Neural progenitor cell (in vitro differentiated cells): ENCODE measurements at places on chromosomes 11 and 22.
A peak's percentile ranks its signal among the peaks of the same experiment; 100 is the strongest.

- no peak for DNase-seq
Observed at GRCh38 chr22:35498026-35498800, 42.4 kb upstream of the RASD2 start.

DNA sequence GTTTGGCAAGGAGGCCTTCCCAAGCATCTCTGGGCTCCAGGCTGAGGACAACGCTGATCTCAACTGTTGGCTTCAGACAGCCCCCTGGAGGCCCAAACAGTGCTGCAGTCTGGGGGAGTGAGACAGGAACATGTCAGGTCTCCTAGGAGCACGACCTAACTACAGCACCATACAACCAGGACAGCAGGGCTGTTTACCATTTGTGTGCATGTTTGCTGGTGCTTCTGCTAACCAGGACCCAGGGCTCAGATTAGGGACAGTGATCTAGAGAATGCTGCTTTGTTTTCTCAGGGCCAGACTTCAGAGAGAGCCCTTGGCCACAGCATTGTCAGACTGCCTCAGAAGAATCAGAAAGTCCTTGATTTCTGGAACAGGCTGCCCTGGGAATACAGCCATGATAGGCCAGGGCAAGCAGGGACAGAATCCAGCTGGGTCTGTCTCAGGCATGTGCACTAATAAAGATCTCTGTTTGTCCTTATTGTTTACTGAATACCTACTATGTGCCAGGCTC, 126.5 kb downstream of the VPREB1 start:
- no peak for DNase-seq

DNA sequence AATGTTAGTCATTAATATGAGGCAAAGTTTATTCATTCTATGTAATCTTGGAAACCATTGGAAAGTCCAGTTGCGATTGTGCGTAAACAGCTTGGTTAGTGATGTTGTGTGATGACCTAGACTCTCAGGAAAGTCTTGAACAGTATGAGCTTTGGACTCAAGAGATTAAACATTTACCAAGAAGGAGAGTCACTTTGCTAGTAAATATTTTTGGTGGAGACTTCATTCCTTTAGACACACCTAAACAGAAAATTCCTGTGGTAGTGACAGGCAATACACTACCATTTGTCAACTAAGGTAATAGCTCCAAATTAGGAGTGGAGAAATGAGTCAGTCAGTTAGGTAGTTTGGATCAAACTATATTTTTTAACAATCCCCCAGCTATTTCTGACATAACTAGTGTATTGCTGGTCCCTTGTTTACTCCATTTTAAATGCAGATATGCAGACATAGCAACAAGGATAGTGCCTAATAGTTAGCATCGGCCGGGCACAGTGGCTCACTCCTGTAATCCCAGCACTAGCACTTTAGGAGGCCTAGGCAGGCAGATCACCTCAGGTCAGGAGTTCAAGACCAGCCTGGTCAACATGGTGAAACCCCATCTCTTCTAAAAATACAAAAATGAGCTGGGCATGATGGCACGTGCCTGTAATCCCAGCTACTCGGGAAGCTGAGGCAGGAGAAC, 89.3 kb downstream of the ARHGAP42 start:
- DNase-seq, result no peak

GRCh38 chr11:19679952-19680828, 32.4 kb upstream of the NAV2 start:
- peak; percentile 44 for DNase-seq

DNA sequence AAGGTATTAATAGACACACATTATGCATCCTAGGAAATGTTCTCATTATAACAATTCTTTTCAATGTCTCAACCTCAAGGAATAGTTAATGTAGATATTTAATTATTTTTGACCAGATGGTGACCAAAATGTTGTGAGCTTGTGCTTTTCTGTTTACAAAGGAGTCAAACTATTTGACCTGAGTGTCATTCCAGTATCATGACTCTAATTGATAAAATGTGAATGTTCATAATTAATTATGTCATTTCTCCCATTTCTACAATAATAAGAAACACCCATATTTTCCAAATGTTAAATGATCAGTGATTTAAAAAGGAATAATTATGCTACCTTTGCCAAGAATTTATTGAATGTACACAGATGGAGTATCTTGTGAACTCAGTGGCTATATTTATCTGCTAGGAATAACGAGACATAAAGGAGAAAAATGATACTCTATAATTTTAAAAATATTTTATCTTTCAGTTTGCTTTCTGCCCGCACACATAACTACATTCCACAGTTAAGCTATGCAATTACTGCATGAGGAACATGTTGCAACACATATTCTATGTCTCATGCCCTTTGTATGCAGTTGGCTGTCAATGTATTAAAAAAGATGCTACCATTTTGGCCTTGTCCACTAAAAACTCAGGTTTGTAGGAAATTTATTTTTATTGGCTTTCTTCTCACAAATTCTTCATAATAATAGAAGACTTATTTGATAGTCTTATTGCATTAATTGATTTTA, 376.7 kb upstream of the CCDC179 start:
- no peak for DNase-seq

DNA sequence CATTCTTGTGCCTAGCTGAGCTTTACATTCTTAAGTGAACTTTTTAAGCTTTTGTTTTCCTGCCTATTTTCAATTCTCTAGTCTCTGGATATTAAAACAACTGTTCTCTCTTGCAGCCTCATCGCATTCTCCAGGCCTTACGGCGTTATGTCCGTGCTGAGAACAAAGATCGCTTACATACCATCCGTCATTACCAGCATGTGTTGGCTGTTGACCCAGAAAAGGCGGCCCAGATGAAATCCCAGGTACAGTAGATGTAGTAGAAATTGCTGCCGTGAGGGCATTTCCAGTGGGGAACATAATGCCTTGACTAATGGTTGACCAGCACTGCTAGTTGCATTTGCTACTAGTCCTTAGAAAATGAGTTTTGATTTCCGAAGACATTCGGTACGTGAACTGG, 29.7 kb upstream of the ST14 start:
- no peak for DNase-seq

DNA sequence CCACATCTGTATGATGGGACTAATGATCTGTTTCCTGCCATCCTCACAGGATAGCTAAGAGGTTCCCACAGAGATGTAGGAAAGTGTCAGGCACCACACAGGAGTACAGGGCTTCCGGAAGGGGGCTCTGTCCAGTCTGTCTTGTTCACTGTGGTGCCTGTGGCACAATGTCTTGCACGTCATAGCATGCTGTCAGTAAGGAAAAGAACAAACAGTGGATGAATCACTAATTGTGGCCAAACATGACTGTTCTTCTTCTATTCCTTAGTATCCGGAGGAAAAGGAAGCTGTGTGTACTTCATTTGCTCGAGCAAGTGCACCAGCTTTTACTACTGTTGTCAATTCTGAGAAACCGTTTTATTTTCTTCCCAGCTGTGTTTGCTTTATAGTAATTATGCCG, 73.4 kb upstream of the YWHAH start:
- no peak for DNase-seq

GRCh38 chr11:62539238-62539925, 7.2 kb downstream of the AHNAK start:
- peak; percentile 7 for DNase-seq

DNA sequence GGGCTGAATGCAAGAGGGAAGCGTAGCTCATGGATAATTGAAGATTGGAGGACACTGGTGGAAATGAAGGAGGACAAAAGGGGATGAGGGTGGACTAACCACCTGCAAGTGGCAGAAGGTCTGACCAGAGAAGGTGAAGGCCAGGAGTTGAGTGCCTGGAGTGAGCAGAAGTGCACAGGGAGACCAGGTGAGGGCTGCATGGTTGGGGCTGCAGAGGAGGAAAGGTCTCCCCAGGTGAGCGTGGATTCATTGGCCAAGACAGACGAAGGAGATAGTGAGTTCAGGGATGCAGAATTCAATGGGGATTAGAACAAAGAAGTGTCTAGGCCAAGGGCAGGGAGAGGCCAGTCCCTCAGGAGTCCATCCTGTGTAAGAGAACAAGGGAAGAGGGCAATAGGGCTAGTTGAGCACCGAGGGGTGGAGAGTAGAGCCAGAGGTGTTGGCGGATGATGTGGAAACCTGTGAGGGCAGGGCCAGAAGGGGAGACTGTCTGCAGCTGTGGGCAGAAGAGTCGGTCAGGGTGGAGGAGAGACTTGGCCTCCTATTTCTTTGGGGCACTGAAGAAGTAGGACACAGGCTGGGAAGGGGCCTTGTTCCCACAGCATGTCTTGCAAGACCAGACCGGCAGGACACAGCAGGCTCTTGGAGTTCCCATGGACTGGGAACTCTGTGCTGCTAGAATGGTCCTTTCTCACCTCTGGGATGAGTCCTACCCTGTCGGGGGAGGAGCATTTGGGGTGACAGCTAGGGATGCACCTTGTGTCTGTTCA, 6.7 kb downstream of the TRIM29 start:
- DNase-seq, result no peak

DNA sequence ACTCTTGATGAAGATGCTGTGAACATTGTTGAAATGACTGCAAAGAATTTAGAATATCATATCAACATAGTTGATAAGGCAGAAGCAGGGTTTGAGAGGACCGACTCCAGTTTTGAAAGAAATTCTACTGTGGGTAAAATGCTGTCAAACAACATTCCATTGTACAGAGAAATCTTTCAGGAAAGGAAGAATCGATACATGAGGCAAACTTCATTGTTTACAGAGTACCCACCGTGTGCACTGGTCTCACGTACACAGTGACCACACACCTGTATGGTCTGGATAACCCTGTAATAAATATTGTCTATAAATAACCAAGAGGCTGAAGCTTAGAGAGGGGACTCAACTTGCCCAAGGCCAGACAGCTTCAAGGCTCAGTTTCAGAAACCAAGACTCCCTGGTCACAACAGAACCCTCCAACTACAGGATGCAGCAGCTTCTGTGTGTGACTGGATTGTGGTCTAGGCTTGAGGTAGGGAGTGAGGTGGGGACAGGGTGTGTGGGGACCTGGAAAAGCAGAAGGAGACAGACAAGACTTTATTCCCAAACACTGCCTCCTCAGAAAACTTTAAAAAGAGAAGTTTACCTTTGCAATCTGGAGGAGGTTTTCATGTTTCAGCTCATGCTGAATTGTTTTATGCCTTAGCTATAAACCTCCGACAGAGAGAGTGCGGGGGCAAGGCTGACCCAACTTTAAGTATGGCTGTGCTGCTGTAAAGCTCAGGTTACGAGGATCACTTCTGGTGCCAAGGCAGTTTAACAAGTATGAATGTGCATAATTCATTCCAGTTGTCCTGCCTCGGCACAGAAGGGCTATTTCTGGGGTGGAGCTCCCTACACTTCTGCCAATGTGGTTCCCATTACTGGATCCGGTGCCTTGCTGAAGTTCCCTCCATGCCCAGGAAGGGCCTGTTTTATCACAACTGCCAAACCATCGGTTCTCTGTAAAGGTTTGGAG, 372.6 kb upstream of the NARS2 start:
- no peak for DNase-seq

DNA sequence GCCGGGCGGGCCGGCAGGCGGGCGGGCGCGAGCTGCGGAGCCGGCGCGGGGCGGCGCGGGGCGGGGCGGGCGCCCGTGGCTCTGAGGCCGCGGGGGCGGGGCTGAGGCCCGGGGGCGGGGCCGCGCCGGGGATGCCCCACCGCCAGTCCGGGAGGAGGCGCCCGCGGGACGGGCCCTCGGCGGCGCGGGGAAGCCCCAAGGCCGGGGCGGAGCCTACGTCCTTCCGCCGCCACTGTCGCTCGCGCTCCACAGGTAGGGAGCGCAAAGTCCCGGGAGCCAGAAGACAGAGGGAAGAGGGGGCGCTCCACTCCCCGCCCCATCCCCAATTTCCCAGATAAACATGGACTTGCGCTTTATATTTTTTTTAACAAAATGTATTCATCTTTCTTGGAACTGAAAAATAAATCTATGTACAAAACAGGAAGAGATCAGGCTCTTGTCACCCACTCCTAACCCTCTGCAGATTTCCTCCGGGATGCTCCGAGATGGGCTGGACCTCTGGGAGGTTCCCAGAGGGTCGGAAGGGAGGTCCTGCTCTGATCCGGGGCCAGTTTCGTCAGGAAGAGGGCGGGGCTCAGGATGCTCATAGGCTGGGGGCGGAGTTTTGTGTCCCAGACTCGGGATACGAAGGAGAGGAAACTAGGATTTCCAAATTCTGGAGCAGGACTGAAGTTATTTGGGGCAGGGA, at the start of gene MAP4K2:
Gene MAP4K2 (minus strand): TSS at position 57 of the 688 bp plus-strand sequence. CDS start 65 bp downstream, outside the sequence.
- peak; percentile 97 for DNase-seq

- no peak for DNase-seq
Observed at GRCh38 chr11:77233011-77233410, 68.5 kb downstream of the GDPD4 start.

DNA sequence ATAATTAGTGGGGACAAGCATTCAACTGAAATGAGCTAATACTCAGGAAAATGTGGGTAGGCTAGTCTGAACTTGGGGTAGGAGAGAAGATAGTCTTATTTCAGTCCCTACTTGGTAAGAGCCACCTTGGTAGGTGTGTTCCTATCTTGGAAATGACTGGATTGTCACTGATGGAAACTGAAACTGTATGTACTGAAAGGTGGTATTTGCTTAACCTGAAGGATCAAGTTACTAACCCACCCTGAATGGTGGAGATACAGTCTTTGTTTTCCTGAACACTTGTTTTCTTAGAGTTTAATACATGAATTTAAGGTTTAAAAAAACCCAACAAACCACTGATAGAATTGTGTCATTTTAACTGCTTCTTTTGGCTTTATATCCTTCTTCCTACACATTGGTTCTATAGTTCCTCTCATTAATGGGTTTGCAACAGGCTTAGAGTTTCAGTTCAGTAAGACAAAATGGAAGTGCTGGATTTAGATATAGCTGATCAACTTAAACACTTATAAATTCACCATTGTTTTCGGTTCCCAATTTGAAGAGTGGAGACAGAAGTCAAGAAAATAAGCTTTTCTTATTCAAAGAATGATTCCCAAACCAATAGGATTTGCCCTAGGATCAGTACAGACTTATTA, 4.2 kb downstream of the FAR1 start:
- DNase-seq, result no peak

GRCh38 chr22:29124777-29125442, 52.1 kb downstream of the KREMEN1 start:
- DNase-seq, result no peak
